NCI-H510A treated with DMSO at 0.1 percent for 48 hours (cell line): ENCODE measurements at places on chromosomes 4 and X.
A peak's percentile ranks its signal among the peaks of the same experiment; 100 is the strongest.

DNA sequence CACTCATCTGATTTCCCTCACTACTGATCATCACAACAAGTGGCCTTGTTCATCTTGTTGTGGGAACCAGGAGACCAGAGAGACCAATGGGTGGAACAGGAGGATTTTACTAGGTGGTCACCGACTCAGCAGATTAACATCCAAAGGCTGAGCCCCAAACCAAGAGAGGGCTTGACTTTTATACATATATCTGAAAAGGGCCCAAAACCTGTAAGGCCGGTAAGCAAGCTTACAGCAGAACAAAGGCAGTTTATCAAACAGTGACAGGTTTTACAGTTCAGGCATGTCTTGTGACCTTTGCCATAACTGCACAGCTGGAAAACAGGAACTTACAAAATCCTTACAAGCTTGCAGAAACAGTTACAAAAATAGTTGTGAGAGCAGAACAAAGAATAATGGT lies 195.9 kb downstream of the OR13H1 start:
- no peak for DNase-seq

- peak; percentile 19 for DNase-seq
These were observed at the start of gene PALLD for GRCh38 chr4:168496834-168497233. PALLD (plus strand) TSS chr4:168497052.

- no peak for DNase-seq
These were observed 452.7 kb upstream of the FAT1 start for GRCh38 chr4:187176261-187176910.

- peak; percentile 31 for DNase-seq
These were observed 93.3 kb downstream of the ANXA3 start for GRCh38 chr4:78644744-78645330.

GRCh38 chrX:1190596-1191145 lies 21.8 kb downstream of the CRLF2 start:
- no peak for DNase-seq

DNA sequence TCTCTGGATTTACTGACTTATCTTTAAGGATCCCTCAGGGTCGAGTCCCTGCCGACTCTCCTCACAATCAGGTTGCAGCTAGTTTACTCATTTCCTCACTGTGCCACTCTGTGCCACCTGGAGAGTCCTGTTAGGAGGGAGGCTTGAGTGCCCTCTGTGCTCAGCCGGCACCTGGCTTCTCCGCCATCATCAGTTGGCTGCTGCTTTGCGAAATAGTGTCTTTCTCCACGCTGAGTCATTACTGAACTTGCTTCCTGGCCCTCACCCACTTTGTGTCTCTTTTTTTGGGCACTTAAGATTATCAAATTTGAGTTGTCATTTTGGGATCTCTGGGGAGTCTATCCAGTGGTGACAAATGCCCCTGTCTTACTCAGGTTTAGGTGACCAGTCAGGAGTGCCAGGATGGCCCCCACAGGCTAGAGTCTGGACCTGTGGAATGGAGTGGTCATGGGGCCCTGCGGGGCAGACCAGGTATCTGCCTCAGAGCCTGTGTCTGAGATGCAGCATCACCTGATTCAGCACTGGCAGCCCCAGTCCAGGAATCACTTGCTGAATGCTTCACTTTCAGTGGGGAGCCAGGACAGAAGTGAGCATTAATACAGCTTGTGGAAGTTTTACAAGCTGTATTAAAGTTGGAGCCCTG lies 37.7 kb downstream of the JADE1 start:
- peak; percentile 64 for DNase-seq

DNA sequence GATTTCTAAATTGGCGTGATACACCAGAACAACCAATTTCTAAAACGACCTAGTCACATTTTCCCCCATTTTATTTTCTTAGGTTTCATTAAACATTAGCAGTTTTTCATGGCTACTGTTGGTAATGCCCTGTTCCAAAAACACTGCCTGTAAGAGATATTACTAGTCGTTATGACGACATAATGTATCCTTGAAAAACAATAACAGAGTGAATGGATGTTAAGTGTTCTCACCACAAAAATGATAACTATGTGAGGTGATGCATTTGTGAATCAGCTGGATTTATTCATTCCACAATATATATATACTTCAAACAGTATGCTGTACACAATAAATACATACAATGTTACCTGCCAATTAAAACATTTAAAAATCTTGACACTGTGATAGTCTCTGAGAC lies 1147.6 kb upstream of the PCDH10 start:
- no peak for DNase-seq

DNA sequence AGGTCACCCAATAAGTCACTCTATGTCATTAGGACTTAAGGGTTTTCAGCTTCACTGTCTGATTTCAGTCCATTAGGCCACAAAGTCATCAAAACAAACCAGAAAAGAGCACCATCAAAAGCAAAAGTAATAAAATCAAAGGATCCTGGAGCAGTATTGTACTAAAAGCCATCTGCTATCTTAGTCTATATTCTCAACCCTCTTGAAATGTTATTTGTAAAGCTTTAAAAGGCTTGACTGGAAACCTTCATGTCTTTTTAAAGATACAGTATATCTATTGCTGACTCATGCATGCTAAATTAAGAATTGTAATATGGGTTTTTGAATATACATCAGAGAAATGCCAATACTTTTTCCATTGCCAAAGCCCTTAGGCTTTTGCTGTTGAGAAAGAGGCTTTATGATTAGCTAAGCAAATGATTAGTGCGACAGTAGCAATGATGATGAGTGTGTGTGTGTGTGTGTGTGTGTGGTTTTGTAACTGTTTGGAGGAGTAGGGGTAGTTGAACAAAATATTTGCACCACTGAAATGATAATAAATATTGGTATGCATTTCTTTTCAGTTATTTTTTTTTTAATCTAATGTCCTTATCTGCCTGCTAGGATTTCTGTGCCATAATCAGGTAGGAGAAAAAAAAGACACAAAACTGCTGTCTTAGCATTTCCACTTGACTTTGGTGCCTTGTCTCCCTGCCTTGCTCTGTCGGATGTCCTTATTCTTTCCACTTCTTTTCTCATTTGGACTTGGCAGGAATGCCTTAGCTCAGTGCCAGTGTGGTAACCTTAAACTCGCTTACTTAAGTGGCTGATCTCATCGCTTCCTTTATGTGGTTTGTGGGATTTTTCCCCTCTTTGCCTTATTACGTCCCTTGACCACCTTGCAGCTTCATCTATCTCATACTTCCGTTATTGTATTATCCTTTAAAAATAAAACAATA lies 119.7 kb downstream of the PCDH7 start:
- DNase-seq = no peak

DNA sequence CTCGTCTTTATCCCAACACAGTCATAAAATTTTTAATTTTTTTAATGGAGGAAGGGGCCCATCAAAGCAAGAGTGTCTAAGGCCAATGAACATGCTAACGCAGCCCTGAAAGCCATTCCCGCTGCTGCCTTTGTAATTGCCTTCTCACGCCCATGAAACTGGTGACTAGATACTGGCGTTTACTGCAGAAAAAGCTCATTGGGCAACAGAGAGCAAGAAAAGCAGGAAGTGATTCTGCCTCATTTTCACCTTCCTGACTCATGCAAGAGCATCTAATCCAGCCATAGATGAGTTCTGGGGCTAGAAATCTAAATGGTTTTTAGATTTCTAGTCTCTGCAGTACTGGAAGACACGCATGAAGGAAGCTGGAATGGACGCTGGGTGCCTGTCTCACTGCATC lies 72.5 kb downstream of the ANXA3 start:
- no peak for DNase-seq

- DNase-seq = peak; percentile 44
These were observed 45.7 kb upstream of the EPGN start for GRCh38 chr4:74262522-74262921.

DNA sequence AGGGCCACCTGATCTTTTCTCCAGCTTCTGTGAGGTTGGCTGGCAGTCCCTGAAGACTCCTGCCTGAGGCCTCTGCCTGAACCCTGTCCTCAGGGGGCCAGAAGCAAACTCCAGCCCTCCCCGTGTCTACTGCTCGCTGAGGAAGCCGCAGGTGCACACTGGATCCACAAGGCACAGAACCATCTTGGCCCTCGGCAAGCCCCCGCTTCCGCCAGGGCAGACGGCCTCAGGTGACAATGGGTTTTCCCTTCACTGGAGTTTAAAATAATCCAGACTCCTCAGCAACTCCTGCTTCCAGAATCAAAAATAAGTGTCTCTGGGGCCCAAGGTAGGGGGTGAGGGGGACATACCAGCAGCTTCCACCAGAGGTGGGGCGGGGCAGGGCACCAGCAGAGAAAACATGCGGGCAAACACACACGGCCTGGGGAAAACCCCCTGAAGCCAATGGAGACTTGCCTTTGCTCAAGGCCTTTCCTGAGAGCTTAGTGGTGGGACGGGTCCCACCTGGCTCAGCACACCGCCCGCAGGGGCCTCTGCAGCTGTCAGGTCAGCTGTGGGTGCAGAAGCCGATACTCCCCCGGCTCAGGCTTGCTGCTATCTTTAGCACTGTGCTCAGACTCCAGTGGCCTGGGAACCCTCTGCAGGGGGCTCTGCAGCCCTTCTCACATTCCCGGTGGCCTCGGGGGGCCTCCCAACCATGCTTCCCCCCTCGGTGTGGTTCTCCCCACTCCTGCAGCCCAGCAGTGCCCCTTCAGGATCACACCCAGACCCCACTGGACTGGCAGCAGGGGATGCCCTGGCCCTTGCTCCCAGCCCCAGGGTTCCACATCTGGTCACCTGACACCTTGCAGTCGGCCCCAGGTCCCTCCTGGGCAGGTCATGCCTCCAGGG lies 1.9 kb downstream of the MYL5 start:
- DNase-seq = no peak

- DNase-seq = no peak
These were observed 150.6 kb upstream of the MBNL3 start for GRCh38 chrX:132639446-132639845.

DNA sequence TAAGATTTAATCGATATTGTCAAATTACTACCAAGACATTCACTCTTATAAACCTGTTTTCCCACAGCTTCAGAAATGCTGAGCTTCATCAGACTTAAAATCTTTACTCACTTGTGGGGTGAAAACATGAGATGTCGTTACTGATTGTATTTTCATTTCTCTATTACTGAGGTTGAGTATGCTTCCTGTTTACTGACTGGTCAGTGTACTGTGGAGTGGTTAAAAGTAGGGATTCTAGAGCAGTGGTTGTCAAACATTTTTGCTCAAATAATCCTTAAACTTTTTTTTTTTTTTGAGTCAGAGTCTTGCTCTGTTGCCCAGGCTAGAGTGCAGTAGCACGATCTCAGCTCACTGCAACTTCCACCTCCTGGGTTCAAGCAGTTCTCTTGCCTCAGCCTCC lies 50.3 kb downstream of the NSUN7 start:
- DNase-seq = no peak

- no peak for DNase-seq
These were observed 90.8 kb downstream of the IRF2 start for GRCh38 chr4:184383497-184384055.

DNA sequence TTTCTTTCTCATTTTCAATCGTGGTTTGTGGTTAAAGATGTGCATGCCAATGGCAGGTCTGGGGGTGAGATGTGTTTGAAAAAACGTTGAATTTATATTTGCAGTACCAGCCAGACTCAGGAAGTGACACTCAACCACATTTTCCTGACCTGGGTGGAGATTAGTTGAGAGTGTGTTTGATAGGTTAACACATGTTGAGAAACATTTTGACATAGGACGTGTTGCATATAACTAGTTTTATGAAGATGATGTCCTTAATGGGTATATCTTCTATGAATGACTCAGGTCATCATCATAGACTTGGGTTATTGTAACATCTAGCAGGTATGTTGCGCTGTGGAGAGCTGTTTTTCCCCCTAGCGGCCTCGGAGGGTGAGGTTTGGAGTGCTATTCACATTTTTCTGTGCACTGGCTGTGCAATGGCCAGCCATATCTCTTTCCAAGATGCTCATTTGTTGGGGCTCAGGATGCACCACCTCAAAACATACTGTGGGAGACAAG lies 21.7 kb upstream of the CD38 start:
- DNase-seq = no peak

- peak; percentile 35 for DNase-seq
These were observed 702 bp upstream of the CDKN2AIP start for GRCh38 chr4:183443655-183444213.

DNA sequence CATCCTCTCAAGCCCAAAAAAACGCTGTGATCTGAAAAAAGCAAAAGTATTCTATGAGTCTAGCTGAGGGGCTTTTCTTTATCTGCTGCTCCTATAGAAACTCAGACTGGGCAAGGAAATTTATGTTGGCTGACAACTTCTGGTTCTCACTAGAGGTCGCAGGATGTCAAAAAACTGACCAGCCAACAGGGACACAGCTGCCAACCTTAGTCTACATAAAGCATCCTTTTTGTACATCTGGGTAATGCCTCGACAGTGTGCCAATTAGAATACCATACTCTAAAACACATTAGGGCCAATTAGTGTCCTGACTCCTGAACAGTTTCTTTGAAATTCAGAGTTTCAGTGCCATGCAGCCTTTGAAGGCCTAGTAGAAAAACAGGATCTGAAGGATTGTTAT lies 8.8 kb upstream of the TLL1 start:
- no peak for DNase-seq

DNA sequence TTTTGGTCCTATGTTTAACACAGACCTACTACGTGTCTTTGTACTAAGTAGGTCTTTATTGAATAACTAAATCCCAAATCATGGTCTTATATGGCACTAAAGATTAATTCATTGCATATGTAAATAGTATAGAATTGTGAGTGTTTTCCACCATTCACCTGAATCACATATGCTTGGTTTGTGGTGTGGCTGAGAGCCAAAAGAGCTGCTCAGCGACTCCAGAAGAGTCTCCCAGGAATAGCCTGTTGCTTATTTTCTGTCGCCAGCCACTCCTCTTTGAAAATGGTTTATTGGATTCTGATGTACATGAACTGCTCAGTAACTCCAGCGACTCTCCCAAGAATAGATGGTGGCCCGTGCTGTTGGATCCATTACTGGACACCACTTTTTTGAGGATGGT lies 184.5 kb downstream of the CLCN4 start:
- no peak for DNase-seq
